Thoracic aorta (tissue), 2 donors: ENCODE measurements at places on chromosomes 16 and 17. TPM values are rescaled to one million over a fixed set of nuclear protein-coding genes. Genes with fewer than 3 reads are reported as not detected.
A peak's percentile ranks its signal among the peaks of the same experiment; 100 is the strongest.

- DNase-seq = no peak
Observed at GRCh38 chr16:86059253-86060171, 160.6 kb downstream of the IRF8 start.

- DNase-seq = no peak
Observed at GRCh38 chr17:35728551-35728950, 2.9 kb upstream of the RASL10B start.

GRCh38 chr17:82386255-82386831, 14.8 kb downstream of the UTS2R start:
- no peak for DNase-seq

The TMIGD1 gene
- total RNA-seq = not detected

DNA sequence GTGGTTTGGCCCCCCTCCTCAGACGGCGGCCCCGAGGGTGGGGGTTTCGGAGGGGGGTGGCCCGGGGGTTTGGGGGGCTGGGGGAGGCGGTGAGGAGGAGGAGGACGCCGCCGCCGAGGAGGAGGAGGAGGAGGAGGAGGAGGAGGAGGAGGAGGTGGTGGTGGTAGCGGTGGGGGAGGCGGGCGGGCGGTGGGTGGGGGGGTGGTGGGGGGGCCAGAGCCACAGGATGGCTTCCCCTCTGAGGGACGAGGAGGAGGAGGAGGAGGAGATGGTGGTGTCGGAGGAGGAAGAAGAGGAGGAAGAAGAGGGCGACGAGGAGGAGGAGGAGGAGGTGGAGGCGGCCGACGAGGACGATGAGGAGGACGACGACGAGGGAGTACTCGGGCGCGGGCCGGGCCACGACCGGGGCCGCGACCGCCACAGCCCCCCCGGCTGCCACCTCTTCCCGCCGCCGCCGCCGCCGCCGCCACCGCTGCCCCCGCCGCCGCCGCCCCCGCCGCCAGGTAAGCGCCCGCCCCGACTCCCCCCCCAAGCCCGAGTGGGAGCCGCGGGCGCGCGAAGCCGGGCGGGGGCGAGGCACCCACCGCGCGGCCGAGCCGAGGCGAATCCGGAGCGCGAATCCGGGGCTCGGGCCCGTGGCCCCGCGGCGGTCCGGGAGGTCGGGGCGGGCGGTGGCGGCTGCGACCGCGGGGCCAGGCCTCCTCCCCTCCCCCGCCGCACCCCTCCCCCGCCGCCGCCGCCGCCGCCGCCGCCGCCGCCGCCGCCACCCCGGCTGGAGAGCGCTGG, 3.8 kb upstream of the CHD3 start:
- DNase-seq = no peak

GRCh38 chr17:28895794-28896447, 1.6 kb downstream of the FLOT2 start:
- DNase-seq = no peak

The SP6 gene
- not detected for total RNA-seq

DNA sequence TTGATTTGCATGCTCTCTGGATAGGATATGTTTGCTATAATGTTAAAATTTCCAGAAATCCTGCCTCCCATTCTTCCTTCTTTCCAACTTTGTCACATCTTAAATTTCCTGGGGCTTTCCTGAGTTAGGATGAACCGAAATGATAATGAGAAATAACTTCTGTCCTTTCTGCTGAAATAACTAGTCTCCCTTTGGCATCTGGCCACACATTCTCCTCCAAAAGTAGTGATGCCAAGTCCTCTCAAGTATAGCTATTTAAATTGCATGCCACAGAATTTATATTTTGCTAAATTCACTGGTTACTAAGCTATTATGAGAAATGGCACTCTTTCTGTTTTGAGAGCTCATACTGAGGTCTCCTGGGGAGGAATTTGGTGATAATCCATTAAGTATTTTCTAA, 30.6 kb downstream of the FAM20A start:
- DNase-seq = no peak

GRCh38 chr17:41586863-41587495, at the start of gene KRT14:
Gene KRT14 (minus strand): TSS chr17:41586895. CDS start chr17:41586834, 61 bp downstream.
- DNase-seq = no peak

The TBC1D3K gene
- total RNA-seq = not detected

The OTOA gene
- total RNA-seq = not detected

DNA sequence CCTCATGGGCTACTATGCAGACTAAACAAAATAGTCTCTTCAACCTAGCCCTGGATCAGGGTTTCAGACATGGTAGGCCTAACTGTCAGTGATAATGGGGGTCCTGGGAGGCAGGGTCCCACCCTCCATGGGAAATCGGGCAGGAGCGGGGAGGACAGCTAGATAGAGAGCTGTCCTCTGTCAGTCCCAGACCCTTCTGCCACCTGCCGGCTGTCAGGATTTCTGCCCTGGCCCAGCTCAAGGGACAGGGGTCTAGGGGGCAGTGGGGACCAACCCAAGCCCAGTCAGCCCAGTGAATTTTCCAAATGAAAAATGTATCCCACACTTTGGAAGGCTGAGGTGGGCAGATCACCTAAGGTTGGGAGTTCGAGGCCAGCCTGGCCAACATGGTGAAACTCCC, 5.3 kb downstream of the CA7 start:
- DNase-seq = no peak

- DNase-seq = no peak
Observed at GRCh38 chr16:49121636-49122035, 160.0 kb downstream of the CBLN1 start.

The CBFA2T3 gene
- 6.6 TPM for total RNA-seq

- no peak for DNase-seq
Observed at GRCh38 chr16:7820816-7821215, 488.2 kb downstream of the RBFOX1 start.

GRCh38 chr17:73901661-73902415, 257.6 kb upstream of the SDK2 start:
- DNase-seq = no peak

The SMIM5 gene
- total RNA-seq = 0.28 TPM

- no peak for DNase-seq
Observed at GRCh38 chr16:25700547-25700946, 8.8 kb downstream of the HS3ST4 start.

The TRIM72 gene
- total RNA-seq = not detected

DNA sequence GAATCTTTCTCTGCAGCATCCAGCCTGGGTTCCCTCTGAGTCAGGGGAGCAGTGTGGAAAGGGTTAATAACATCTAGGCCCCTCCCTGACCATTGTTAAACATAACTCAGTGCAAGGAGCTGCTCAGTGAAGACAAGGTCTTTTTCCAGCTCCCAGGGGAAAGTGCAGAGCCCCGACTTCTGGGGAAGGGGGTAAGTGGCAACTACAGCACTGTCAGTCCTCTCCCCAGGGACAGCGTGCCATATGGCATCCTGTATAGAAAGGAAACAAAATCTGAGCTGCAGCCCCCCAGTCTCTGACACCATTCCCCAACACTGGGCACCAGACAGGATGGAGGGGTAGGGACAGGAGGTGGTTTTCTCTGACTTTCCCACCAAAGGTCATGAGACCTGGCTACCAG, 7.8 kb downstream of the MRPL27 start:
- DNase-seq = no peak

GRCh38 chr17:76398523-76399174, 14.2 kb downstream of the SPHK1 start:
- no peak for DNase-seq

- no peak for DNase-seq
Observed at GRCh38 chr16:4060009-4060408, 56.2 kb downstream of the ADCY9 start.

DNA sequence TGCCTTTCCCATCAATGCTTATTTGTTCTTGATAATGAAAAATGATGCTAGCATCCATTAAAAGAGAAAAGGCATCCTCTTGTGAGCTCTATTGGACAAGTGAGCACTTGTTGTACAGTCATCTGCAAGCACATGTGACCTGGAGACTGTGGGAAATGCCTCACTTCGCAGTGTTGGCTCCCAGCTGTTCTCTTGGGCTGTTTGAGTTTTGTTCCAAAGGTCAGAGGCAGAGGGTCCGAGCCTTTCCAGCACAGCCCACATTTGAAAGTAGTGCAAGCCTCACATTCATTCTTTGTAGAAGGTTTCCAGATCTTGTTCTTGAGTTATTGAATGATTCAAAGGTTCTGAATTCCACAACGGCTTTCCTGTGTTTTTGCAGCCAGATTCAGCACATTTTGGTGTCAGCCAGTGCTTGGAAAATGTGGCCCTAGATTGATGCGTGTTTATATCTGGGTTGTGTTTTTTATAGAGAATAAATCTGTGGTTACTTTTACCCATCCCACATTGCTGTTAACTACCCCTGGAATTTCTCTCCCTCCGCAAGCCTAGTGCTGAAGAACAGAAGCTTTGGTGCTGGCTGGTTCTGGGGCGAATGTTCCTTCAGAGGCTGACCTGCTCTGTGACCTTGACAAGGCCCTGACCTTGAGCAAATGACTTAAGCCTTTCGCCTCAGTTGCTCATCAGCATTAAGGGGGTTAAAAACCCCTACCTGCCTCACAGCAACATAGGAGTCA, 49.8 kb downstream of the CDH1 start:
- DNase-seq = no peak

The SMTNL2 gene
- total RNA-seq = 2.8 TPM

DNA sequence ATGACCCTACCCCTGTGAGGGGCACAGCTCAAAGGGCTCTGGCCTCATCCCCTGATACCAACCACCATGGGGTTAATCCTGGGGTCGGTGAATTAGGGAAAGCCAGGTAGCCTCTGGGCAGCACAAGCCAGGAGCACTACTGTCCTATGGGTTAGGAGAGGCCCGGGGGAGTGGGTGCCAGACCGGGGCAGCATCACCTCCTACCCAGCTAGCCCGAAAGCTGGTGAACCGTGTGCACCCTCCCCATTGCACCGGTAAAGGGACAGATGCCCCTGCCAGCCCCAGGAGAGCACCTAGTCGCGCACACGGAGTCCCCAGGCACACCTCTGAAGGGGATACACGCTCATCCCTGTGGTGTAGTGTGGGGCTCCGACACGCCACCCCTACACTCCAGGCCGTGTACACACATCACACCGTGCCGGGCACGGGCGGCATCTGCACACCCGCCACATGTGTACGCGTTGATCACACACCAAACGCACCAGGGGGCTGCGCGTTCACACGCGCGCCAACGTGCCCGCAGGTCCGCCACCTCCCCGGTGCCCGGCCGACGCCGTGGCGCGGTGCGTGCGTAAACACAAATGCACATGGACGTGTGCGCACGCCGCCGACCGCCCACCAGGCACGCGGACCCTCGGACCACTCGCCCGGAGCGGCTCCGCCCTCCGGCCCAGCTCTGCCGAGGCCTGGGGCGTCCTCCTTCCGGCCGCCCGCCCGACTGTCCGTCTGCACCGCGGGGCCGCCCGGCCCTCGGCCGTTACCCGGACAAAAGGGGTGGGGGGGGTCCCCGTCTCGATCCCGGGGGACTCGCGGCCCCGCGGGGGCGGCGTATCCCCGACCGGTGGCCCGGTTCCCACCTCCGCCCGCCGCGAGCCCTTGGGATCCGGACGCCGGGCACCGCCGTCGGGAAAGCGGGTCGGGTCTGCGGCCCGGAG, 785 bp downstream of the UBALD1 start:
- DNase-seq = no peak

GRCh38 chr17:17570798-17571716, 20.5 kb downstream of the PEMT start:
- DNase-seq = no peak

DNA sequence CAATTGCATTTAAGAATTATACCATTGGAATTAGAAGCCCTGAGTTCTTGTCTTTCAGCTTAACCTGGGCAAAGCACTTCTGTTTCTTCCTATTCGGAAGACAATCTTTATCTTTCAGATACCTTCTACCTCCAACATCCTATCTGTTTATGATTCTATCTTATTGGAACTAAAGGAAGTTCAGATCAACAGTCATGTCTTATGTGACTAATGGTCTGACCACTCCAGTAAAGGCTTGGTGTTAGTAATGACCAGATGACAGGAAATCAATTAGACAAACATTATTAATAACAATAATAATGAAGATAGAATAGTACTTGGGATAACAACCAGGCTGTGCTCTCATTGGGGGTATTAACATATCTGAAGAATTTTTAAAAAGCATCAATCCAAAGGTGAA, 11.3 kb downstream of the HS3ST3A1 start:
- no peak for DNase-seq

GRCh38 chr17:1434150-1434549, 21.9 kb downstream of the CRK start:
- DNase-seq = no peak

DNA sequence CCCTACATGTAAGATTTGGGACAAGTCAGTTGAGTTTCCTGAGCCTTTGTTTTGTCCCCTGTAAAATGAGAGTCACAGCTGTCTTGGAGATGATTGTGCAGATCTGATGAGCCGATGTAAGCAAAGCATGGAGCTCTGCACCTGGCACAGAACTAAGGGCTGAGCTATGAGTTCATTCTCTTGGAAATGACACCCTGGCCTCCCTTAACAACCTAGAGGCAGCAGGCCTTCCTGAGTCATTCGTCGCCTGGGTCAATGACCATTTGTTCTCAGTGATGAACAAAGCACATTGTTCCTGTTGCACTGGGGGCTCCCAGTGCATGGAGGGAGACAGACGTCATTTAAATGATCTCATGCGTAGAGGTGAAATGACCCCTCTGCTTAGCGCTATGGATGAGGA, 62.8 kb upstream of the GCSH start:
- no peak for DNase-seq

The MFSD11 gene
- 52.3 TPM for total RNA-seq

DNA sequence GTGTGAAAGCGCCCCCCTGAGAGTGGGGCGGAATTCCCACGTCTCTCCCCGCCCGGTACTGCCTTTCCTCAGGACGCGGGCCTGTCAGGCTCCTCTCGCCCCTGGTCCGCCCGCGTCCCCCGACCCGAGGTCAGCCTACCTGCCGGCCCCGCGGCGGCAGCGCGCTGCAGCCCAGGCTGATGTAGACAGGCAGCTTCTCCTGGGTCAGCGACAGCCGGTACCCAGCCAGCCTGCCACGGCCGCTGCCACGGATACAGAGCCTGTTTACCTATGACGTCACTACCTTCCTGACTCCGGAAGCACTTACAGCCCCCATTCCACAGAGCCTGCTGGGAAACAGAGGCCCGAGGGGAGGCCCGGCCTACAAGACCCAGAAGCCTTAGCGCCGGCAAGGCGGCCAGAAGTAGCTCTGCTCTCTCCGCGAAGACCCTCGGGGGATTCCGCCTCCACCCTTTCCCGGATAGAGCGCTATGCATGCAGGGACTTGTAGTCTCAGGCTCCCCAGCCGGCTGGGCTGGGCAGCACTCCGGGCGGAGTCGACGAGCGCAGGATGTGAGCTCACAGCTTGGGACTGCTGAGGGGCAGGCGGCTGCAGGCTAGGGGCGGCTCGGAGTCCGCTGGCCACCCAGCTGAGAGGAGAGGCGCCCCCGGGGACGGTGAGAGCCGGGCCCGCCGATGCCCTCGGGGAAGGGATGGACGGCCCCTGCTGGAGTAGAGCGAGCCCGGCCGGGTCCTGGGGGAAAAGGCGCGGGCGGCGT, at the start of the genes IFT20 and TNFAIP1:
TSS of gene IFT20 (minus strand) at position 272 of the 758 bp plus-strand sequence. CDS start 3,487 bp downstream, outside the sequence.
TSS of gene TNFAIP1 (plus strand) at position 561 of the 758 bp plus-strand sequence. CDS start 3,761 bp downstream, outside the sequence.
- DNase-seq = peak; percentile 94

- DNase-seq = peak; percentile 64
Observed at GRCh38 chr16:1078579-1079021, 6.1 kb downstream of the SSTR5 start.

GRCh38 chr16:69465083-69465721, 40.8 kb downstream of the CYB5B start:
- no peak for DNase-seq

GRCh38 chr17:27569257-27569722, 61.7 kb upstream of the LGALS9 start:
- DNase-seq = no peak

The FA2H gene
- 0.49 TPM for total RNA-seq
